Eye (tissue), 1 donor: ENCODE measurements at places on chromosomes 13 and 19.
A peak's percentile ranks its signal among the peaks of the same experiment; 100 is the strongest.

- peak; percentile 60 for DNase-seq
These were observed 33.8 kb upstream of the SGCG start for GRCh38 chr13:23146811-23147625.

DNA sequence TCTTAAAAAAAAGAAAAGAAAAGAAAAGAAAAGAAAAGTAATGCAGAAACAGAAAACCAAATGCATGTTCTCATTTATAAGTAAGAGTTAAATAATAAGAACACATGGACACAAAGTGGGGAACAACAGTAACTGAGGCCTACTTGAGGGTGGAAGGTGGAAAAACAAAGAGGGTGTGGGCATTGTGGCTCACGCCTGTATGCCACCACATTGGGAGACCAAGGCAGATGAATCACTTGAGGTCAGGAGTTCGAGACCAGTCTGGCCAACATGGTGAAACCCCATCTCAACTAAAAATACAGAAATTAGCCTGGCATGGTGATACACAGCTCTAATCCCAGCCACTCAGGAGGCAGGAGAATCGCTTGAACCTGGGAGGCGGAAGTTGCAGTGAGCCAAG is 8.1 kb downstream of the ZNF708 start:
- no peak for DNase-seq

DNA sequence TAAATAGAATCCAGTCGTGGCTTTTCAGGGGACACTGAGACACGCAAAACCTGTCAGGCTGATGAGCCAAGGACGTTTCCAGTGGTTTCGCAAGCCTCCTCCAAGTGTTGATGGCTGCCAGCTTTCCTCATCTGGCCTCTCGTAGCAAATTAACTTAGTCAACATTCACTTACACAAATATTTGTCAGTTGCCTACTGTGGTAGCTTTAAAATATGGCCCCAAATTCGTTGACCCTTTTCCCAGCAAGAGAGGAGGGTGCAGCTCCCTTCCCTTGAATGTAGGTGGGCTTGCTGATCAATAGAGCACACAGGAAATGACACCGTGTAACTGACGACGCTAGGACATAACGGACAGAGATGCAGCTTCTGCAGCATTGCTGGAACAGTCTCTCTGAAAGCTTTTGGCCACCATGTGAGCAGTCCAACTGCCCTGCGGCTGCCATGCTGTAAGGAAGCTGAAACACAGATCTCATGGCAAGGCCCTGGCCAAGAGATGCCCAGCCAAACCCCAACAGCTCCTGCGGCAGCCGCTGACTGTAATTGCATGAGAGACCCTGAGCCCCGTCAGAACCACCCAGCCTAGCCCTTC is 5.5 kb upstream of the RANBP3 start:
- no peak for DNase-seq

DNA sequence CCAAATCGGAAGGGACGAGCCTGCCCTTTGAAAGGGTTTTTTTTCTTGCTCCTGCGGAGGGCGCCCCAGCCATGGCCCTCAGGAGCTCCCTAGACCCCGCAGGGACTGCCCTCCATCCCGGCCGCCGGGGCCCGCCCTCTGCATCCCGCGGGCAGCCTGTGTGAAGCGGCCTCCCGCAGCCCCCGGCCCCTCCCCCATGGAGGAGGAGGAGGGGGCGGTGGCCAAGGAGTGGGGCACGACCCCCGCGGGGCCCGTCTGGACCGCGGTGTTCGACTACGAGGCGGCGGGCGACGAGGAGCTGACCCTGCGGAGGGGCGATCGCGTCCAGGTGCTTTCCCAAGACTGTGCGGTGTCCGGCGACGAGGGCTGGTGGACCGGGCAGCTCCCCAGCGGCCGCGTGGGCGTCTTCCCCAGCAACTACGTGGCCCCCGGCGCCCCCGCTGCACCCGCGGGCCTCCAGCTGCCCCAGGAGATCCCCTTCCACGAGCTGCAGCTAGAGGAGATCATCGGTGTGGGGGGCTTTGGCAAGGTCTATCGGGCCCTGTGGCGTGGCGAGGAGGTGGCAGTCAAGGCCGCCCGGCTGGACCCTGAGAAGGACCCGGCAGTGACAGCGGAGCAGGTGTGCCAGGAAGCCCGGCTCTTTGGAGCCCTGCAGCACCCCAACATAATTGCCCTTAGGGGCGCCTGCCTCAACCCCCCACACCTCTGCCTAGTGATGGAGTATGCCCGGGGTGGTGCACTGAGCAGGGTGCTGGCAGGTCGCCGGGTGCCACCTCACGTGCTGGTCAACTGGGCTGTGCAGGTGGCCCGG is 815 bp downstream of the MAP3K10 start:
- peak; percentile 63 for DNase-seq

DNA sequence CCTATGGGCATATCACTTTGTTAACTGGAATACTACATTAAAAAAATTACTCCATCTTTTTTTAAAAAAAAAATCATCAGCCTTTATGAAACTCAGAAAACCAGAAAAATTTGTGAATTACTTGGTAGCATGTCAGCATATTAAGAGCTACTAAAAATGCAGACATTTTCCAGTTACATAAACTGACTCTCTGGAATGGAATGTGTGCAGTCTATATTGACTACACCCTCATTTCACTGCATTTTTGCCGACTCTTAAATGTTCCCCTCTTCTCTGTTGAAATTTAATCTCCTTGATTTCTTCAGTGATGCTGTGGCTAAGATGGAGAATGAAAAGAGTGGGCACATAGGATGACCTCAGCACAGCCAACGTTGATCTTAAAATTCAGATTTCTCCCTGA is 393.8 kb downstream of the ITGBL1 start:
- DNase-seq: no peak

DNA sequence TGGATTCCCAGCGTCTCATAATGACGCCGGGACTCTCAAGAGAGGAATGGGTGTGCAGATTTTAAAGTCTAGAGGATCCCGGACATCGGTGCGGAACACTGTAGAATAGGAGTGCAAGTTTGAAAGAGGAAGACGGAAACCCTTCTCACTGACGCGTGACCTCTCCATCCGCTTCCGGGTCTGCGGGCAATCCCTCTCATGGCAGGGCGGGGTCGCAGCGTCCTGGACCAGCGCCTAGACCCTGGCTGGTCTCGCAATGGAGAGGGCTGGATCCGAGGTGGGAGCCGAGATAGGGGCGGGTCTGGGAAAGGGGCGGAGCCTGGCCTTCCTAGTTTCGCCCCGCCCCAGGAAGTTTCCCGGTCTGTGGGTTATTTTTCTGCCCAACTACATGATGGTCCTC is 4.6 kb upstream of the ZNF845 start:
- peak; percentile 21 for DNase-seq

DNA sequence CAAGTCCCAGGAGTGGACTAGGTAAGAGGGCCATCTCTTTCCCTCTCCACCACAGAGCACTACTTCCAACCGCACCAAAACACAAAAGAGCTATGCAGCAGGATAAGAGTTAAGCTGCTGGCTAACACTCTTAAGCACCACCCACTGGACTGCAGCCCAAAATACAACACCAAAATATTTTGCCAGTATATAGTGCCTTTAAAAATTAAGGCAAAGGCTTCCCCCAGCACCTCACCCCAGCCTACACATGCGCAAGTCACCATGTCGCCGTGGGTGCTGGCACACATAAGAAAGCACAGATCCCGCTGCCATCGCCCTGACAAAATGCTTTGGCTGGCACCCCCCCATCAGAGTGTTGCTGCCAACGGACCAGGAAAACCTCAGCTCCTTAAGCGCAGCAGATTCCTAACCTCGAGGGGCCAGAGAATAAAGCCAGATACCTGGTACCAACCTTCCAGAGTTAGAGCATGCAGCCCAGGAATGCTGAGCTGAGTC is 608.3 kb downstream of the PCDH17 start:
- no peak for DNase-seq

DNA sequence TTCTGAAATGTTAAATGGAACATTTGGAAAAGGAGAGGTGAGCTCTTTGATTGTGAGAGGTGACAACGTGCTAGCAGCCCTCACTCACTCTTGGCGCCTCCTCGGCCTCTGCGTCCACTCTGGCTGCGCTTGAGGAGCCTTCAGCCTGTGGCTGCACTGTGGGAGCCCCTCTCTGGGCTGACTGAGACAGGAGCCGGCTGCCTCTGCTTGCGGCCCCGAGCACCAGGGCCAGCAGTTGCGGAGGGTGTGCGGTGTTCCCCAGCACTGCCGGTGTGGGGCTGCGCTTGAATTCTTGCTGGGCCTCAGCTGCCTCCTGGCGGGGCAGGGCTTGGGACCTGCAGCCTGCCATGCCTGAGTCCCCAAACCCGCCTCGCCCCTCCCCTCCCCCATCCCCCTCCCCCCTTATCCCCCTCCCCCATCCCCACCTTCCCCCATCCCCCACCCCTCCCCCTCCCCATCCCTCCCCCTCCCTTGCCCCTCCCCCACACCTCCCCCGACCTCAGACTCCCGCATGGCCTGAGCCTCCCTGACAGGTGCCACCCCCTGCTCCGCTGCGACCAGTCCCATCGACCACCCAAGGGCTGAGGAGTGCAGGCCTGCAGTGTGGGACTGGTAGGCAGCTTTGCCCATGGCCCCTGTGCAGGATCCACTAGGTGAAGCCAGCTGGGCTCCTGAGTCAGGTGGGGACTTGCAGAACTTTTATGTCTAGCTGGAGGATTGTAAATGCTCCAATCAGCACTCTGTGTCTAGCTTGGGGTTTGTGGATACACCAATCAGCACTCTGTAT is 411.0 kb downstream of the OLFM4 start:
- no peak for DNase-seq

- no peak for DNase-seq
These were observed 5.3 kb upstream of the CD79A start for GRCh38 chr19:41871573-41872383.

DNA sequence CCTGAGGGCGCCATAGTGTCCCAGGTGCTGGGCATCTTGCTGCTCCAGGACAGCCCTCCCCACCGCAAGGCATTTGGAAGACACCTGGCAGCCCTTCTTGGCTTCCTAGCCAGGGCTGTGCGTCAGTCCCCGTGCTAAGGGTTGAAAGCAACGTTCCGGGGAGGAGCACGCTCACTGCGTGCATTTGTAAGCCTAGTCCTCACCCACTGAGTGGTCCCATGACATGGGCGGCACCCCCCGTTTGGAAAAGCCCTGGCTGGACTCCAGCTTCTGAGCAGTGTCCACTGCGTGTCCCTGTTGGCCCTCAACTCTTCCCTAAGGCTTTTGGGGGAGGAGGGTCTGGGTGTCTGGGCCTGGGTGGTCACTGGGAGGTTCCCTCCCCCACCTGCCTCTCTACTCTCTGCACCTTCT is 76.3 kb upstream of the GPR183 start:
- DNase-seq: no peak

DNA sequence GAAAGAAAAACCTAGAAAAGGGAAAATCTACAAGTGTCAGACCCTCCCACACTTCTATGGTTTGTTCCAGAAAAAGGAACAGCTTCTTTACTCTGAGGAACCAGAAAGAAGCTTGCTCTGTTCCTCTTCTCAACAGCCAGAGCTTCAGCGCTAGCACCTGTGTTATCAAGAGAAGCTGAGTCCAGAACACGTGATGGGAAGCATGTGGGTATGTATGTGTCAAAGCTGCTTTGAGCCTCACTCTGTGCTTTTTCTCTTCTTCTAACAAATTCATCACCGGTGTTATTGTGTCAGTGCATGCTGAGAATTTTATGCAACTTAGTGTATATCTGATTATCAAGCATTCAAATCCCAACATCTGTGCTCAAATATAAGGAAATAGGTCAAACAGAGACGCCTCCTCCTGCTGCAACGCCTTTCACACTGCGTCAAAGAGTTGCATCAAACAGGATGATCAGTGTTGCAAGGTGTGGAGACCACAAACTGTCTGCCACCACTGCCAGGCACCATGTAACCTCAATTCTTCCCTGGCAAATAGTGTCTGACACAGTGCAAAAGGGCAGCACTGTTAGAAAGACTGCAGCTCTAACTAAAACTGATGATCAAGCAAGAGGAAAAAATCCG is 83.9 kb downstream of the LRRC63 start:
- DNase-seq: peak; percentile 29

DNA sequence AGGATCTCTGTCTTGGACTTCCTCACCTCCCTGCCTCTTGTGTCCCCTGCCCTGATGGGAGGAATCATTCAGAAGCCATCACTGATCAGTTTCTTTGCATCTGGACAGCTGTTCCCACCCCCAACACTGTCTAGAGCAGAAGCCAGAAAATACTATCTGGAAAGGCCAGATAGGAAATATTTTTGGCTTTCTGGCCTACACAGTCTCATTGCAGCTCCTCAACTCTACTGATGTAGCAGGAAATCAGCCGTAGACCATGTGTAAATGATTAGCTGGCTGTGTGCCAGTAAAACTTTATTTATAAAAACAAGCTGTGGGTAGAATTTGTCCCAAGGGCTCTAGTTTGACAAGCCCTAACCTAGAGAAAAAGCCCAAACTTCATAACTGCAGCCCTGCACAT is 5.6 kb downstream of the SIGLEC7 start:
- peak; percentile 34 for DNase-seq

DNA sequence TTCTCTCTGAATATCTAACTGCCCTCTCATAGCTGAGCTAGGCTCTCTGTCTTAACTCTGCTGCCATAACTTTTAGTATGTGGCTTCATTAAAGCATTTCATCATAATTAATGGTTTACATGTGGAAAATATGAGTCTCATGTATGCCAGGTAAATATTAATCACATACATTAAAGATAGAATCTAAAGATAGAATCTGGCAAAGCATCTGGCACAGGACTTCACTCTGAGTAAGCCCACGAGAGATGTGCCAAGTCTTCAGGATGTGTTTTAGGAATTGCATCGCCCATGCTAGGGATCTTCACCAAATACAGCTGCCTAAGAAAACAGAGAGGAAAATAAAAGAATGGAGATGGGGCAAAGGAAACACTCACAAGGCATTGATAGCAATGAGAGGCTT is 285.8 kb downstream of the DIAPH3 start:
- DNase-seq: no peak

GRCh38 chr13:50887151-50887550 is 22.4 kb upstream of the RNASEH2B start:
- no peak for DNase-seq

GRCh38 chr19:38264486-38265212 is at the start of gene SPINT2:
Gene SPINT2, plus strand, starts transcription at chr19:38264573. Its CDS starts 320 bp downstream, at chr19:38264893.
- DNase-seq: peak; percentile 88

- peak; percentile 49 for DNase-seq
These were observed 14.9 kb upstream of the SLITRK5 start for GRCh38 chr13:87656306-87656705.

- DNase-seq: no peak
These were observed 103.8 kb downstream of the RGCC start for GRCh38 chr13:41561170-41561569.

GRCh38 chr19:12749938-12750521 is 1.6 kb upstream of the BEST2 start:
- peak; percentile 30 for DNase-seq

DNA sequence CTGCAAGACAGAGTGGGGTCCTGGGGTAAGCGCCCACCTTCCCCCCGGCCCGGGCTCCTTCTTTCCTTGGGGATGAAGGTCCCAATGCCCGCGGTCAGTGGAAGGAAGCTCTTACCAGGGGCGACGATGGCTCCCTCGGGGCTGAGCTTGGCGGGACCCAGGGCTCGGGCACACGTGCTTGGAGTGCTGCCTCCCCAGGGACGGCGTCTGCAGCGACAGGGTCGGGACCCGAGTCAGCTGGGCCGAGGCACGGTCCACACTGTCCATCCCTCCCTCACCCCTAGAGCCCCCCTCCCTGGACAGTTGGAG is 3.5 kb downstream of the JSRP1 start:
- DNase-seq: no peak

- DNase-seq: peak; percentile 72
These were observed at the start of gene ANKLE1 for GRCh38 chr19:17281391-17282304. Gene ANKLE1, plus strand, starts transcription at chr19:17281901. Its CDS starts 20 bp downstream, at chr19:17281921.
